ENCODE measurements at places on chromosomes 11 and 22.

DNA sequence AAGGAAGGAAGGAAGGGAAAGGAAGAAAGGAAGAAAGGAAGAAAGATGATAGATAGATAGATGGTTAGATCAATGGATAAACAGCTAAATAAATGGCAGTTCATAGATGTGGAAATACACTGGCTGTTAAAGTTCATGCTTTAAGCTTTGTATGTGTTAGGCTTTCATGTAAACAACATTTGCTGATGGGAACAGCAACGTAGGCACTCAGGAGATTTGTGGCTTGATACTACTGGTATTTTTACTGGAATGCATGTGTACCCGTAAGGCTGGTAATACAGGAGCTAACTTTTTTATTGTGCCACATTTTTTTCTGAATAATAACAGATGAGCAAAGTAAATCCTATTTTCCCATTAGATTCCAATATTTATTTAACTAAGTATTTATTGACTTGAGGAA, 85.6 kb downstream of the NCAM1 start:
- no peak for DNase-seq

- DNase-seq, result no peak
Observed at GRCh38 chr22:46942799-46943785, 180.6 kb downstream of the TBC1D22A start.

DNA sequence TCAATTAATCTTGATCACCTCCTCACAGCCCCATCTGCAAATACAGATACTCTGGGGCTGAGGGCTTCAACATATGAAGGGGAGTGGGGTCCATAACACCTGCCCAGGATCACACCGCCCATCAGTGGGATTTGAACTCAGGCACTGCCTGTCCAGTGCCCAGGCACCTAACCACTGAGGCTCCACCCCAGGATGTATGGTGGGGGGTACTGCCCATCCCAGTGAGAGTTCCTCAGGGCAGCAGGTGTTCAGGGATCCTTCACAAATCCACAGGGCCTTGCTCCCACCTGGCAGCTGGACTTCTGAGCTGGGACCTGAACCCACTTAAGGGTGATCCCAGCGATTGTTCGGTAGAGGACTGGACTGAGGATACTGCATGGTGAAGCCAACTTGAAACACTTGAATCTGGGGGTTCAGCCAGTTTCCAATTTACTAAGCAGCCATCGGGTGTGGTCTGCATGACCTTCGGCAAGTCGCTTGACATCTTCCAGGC, 33.3 kb downstream of the PRDM11 start:
- no peak for DNase-seq

GRCh38 chr11:61332281-61332796, 566 bp downstream of the DDB1 start:
- no peak for DNase-seq

DNA sequence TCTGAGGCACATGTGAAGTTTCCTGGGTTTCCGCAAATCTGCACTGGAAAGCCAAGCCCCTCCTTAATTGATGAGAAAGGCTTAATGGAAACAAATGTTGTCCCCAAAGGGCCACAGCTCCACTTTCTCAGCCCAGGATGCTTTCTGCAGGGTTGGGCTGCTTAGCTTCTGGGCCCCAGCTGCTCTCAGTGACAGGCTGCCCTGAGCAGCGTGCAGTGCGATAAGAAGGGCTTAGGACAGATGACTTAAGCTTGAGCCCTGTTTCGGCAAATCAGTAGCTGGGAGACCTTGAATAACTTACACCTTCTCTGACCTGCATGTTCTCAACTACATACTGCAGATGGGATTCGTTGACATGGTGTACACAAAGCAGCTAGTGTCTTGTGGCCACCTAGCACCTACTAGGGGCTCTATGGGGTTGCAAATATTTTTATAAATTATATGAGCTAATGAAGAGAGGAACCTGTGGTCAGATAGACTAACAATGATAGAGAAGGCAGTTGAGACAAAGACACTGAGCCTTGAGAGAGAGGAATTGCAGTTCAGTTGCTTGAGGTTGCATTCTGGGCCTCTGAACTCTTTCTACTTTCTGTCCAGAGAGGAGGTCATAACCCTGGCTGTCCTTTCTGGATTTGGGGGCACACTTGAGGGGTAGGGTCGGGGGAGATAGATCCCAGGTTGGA, 11.5 kb downstream of the STX3 start:
- no peak for DNase-seq

DNA sequence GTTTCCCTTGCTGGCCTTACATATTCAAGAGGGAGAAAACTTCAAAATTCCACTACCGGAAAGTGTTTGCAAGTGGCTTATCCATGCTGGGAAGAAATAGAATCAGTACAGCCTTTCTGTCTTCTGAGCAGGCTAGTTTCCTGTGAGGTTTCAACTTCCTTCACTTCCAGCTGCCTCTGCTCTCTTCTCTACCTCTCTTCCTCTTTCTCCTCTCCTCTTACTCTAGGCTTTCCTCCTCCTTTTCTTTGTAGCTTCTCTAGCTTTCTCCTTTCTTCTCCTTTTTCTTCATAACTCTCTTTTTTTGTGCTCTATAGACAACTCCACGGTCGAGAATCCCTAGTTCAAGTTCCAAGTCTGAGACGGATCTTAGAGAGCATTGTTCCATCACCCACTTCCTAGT, 421.8 kb downstream of the ETS1 start:
- no peak for DNase-seq

DNA sequence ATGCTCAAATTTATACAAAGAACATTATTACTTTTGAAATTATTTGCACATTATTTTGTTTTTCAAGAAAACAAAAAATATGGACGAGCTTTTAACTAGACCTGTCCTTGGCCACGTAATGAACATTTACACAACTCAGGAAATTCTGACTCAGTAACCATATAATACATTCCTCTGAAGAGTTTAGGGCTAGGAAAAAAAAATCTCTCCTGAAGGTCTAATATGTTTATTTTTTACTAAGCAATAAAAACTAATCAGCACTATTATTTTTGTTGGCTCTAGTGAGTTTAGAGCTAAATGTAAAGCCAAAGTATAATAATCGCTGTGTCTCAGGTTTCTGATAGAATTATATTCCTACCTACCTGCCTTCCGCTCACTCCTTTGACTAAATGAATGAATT, 187.5 kb downstream of the SWAP70 start:
- no peak for DNase-seq

Data from stimulated activated CD8-positive, alpha-beta memory T cell treated with anti-CD3 and anti-CD28 coated beads, Interleukin-15, amount 100 ng/mL, for 24 hours (primary cell).